ENCODE measurements at places on chromosomes 2 and 18.

- DNase-seq, result no peak
Observed at GRCh38 chr2:168470320-168471162, 14.5 kb downstream of the CERS6 start.

DNA sequence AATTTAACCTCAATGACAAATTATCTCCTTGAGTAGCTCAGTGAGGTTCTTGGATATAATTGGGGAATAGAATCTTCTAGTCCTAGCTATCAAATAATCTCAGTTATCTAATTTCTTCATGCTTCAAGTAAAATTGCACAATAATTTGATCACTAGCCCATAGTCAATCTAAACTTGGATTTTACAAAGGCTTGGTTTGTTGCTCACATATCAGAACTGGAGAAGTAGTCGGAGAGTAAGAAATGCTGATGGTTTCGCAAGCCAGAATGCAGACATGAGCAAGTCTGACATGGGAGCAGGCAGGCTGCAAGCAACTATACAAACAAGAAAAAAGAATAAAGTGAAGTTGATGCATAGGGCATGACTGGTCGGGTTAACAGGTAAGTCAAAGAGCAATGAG, 11.7 kb upstream of the PDE11A start:
- no peak for DNase-seq

DNA sequence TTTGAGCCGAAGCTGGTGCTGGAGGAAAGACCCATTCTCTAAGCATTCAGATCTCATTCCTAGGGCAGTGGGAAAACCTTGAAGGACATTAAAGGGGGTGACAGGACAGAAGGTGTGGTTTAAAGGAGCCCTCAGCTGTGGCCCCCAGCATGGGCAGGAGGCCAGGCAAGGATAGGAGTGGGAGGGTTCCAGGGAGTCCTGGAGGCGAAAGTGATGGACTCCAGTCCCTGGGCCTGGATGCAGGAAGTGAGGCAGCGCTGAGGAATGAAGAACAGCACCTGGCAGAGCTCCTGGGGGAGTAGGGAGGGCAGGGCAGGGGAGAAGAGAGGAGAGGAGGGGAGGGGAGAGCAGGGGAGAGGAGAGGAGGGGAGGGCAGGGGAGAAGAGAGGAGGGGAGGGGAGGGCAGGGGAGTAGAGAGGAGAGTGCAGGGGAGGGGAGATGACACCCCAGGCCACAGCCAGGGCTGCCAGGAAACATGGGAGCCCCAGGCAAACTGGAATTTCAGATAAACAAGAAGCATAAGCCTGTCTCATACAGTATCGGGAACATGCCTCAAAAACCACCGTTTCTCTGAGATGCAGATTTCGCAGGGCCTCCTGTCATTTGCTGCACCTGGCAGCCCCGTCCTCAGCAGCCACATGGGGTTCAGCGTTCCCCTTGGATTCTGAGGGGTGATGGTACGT, 5.7 kb downstream of the RAMP1 start:
- DNase-seq, result no peak

GRCh38 chr2:217831306-217831705, 171.5 kb downstream of the TNS1 start:
- no peak for DNase-seq

DNA sequence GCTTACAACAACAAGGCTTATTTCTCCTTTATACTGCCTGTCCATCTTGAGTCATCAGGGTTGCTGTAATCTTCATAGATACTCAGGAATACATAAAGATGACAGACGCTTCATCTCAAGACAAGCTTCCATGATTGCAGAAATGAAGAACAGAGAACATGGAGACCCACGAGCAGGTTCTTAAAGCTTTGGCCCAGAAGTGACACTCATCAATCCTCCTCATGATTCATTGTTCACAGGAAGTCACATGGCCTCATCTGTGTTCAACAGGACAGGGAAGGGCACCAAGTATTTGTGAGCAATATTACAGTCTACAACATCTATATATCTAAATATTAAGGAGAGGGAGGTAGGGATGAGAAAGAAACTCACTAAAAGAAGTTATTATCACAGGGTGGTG, 36.5 kb upstream of the PGAP1 start:
- DNase-seq, result no peak

GRCh38 chr2:106061611-106062349, 132.3 kb downstream of the UXS1 start:
- no peak for DNase-seq

DNA sequence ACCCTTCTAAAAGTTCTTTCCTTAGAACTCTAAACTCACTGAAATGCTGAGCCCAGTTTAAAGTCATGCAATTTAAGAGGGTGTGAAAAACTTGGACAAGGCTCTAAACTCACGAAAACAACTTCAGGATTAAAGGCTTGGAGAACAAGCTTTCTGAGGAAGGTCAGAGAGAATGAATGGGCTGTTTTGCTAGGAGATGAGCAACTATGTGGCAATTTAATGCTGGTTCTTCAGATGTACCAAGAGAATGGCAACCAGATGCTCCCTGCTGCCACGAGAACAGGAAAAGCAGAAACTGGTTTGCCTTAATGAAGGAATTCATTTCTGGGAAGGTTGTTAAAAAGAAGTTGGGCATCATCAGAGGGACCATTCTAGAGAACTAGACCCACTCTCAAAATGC, 77.8 kb upstream of the PMAIP1 start:
- no peak for DNase-seq

- DNase-seq, result no peak
Observed at GRCh38 chr18:13445241-13445897, 226.8 kb downstream of the LDLRAD4 start.

DNA sequence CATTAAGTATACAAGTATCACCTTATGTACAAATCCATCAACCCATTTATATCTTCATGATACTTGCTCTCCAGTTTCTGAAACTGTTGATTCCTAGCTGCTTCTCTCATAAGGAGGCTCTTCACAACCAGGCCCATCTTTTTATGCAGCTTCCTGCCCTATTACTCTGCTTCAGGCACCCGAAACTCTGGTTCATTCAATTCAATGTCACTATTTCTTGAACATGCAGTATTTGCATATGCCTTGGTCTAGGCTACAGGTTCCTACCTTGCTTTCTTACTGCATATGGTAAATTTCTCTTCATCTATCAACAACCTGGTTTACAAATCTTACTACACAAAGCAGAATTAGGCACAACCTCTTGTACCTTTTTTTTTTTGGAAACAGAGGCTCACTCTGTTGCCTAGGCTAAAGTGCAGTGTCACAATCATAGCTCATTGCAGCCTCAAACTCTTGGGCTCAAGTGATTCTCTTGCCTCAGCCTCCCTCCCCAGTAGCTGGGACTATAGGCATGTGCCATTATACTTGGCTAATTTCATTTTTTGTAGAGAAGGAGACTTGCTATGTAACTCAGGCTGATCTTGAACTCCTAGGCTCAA, 2.7 kb upstream of the CDKL4 start:
- no peak for DNase-seq

GRCh38 chr2:8144785-8145184, 537.1 kb upstream of the ID2 start:
- no peak for DNase-seq

- no peak for DNase-seq
Observed at GRCh38 chr2:103401621-103402020, 639.8 kb downstream of the TMEM182 start.

DNA sequence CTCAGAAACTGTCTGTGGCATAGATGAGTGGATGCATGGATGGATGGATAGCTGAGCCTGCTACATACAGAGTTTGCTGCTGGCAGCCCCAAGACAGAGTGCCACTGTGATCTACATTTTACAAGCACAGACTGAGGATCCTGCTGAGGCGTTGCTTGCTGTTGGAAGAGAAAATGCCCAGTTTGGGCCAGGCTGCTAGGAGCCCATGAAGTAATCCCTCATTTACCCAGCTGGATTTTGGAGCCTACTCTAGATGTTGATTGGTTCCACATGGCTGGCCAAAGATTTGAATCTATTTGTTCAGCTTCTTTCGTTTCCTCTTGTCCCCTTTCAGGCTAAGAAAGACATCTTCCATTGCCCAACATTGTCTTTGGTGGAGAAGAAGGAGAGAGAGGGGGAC, 261.3 kb downstream of the CLIP4 start:
- DNase-seq, result no peak

DNA sequence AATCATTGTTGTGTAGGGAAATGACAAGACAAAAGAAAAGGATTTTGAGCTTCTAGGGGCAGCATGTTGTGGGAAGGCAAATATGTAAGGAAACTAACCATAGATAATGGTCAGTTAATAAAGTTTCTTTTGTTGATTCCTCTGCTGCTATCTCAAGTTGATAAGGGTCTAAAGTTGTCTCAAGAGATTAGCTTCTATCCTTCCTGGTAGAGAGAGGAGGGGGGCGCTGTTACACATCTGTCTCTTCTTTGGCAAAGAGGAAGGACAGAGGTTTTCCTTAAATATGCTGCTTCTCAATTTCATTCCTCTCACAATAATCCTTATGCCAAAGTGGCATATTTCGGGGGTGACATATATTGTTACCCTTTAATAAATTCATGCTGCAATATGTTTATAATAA, 944.0 kb downstream of the DPP10 start:
- no peak for DNase-seq

GRCh38 chr2:46305767-46306166, 8.6 kb downstream of the EPAS1 start:
- DNase-seq, result no peak

DNA sequence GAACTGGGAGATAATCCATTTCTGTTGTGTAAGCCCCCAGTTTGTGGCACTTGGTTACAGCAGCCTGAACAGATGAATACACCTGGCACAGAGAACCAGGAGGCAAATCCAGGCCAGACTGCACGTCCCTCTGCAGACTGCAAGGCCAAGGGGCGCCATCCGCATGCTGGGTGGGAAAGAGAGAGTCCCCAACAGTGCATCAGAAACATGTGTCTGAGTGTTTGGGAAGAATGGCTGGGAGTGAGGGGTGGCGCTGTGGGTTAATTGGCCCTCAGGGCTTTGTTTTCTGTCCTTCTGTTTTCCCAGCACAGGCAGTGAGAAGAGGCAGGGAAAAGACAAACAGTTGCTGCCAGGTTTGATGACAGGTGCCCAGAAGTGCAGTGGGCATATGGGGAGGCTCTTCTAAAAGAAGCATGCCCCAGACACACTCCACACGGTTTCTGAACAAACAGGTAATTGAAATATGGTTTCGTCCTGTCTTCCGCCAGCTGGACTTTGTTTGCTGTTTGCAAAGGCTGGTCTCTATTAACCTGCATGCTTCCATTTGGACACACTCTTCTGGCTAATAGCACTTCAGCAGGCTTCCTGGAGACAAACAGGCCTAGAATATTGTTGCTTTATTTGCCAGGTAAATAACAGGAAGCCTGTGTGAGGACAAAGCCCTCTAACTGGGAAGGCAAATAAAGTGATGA, 43.4 kb upstream of the SEC11C start:
- DNase-seq, result no peak

- no peak for DNase-seq
Observed at GRCh38 chr18:604771-605170, 8.0 kb downstream of the CLUL1 start.

DNA sequence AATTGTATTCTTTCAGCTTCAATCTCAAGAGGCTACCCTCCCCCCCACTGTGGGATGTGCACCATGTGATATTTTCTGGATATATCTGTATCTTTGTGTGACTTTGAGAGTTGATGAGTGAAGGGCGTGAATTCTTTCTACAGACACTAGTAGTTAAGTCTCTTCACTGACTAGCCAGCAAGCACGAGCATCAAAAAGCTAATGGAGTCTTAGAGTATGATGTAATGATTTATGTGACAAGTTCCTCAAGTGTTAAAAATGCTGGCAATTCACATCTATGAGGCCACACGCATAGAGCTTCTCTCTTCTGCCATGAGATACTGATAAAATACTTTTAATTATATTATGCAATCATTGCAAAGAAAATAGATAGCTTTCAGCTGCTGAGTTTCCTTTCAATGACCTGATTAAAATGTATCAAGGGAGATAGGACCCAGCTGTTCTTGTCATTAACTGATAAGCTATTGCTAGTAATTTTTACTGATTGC, 304.8 kb downstream of the TRIB2 start:
- no peak for DNase-seq

DNA sequence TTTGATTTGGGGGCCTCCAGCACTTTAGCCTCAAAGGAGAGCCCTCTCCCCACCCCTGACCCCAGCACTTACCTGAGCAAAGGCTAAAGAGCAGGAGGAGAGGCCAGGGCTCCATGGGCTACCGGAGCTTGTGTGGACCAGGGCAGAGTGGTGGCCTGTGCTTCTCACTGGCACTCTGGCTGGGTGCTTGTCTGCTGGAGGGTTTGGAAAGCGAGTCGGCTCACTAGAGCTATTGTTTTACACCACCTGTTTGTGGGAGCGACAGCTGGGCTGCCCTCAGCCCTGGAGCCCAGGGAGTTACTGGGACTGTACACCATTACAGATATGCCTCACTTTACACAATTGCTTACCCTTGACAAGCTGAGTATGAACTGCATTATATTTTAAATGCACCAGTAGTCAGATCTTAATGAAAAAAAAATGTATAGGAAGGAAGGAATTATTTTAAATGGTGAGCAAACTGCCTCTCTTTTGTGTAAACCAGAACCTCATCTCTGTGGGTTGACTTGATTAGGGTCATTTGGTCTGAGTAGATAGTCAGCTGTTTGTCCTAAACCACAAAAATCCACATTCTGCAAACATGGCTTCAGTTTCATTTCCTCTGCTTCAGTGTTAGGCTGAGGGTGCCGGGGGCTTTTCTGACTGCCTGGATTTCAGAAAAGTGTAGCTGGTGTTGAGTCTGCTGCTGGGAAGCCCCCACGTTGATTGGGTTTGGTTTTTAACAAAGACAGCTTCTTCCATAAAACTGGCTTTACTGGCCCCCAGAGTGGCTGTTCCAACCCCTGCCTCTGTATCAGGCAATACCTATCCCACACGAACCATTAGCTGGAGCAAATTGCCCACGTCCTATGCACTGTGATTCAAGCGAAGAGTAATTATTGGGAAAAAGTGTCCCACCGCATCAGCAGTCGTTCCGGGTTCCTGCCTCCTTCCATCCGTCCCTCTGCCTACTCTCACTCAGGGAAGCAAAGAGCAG, at the start of gene CHRNA1:
Gene CHRNA1, minus strand, starts transcription at position 193 of the 976 bp plus-strand sequence. Its CDS starts 78 bp downstream, at position 115.
- no peak for DNase-seq

Data from stimulated activated CD4-positive, alpha-beta T cell treated with anti-CD3 and anti-CD28 coated beads, Interleukin-15, amount 100 ng/mL, for 1 hour (primary cell).